Activated CD8-positive, alpha-beta T cell treated with anti-CD3 and anti-CD28 coated beads for 36 hours (primary cell): ENCODE measurements at places on chromosomes 4 and X. TPM values are rescaled to one million over a fixed set of nuclear protein-coding genes. Genes with fewer than 3 reads are reported as not detected.

DNA sequence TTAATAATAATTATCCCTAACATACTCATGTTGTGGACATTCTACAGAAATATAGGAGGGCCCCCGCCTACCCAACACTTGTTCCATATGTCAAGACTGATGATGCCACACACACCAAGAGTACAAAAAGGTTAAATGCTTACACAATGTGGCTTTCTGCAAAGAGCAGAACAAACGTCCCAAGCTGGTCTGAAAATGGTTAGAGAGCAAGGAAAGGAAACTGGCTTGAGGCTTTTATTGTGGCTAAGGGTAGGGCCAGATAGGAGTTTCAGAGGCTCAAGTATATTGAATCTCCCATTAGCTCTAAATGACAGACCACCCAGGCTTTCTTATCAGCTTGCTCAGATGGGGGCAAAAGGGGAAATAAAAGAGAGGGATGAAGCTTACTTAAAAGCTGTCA lies 134.1 kb upstream of the C1QTNF7 start:
- no peak for DNase-seq

DNA sequence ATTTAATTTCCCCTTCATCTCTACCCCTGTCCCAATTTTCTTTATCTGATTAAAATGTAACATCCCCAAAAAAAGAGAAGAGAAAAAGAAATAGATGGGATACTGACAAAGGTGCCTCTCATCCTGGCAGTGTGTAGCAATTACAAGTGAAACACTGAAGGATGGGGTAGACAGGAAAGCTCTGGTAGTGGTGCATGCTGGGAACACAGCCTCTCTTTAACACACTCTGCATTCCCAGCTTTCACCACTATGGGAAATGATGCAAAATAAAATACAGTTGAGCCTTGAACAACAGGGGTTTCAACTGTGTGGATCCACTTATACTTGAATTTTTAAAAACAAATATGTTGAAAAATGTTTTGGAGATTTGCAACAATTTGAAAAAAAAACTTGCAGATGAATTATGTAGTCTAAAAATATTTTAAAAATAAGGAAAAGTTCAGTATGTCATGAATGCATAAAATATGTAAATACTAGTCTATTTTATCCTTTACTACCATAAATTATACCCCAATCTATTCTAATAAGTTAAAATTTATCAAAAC lies 239.2 kb upstream of the DDX53 start:
- DNase-seq = no peak

Gene TFE3
- 19.5 TPM for total RNA-seq

DNA sequence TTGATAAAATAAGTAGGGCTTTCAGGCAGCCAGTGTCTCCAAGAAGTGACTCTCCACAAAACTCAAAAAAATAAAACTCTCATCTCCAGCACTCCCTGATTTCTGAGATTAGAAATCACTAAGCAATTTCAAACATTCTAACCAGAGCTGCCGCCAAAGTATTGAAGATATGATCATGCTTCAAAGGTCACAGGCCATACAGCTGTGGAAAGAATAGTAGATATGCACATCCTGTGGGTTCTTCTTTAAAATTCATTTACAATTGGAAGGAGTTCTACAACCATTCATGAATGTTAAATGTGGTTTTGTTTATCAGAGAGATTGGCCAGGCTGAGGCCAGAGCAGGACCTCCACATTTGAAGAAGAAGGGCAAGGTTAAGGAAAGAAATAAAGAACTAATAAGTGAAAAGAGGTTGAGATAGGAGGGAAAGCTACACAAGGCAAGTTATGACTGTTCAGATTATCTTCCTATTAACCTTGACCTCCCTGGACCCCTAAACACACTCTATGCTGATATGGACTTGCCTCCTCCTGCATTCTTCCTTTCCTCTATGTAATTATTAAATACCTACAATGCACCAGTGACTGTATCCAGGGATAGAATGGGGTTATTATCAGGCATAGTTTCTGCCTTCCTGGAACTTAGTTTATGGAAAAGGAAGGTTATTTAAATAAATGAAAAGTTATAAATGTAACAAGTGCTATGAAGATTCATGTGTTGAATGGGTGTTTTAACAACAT lies 56.4 kb downstream of the USP38 start:
- no peak for DNase-seq

- no peak for DNase-seq
Measured at GRCh38 chr4:89757154-89757719, 79.7 kb downstream of the SNCA start.

DNA sequence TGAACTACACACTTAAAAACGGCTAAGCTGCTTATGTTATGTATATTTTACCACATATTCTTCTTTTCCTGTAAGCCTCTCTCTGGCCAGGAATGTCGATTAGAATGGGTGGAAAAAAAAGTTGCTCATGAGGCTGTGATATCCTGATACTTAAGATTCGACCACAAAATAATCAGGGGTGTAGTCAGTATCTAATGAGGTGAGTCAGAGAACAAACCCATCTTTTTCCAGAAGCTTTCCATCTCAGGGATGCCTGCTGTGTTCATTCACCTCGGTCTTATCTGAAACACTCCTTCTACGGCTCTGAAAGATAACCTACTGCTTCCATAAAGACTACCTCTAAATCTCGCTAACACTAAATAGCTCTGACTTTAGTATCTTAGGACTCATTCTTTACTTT lies 142.7 kb upstream of the MAP3K15 start:
- DNase-seq = no peak

- no peak for DNase-seq
Measured at GRCh38 chr4:2266181-2266580, 4.3 kb upstream of the MXD4 start.

GRCh38 chrX:119501511-119502148 lies 33.4 kb downstream of the SLC25A5 start:
- no peak for DNase-seq

- no peak for DNase-seq
Measured at GRCh38 chr4:14877246-14878225, 124.7 kb upstream of the CPEB2 start.

- DNase-seq = no peak
Measured at GRCh38 chr4:144556636-144557035, 89.3 kb upstream of the HHIP start.

Gene TMEM154
- 17.5 TPM for total RNA-seq

GRCh38 chr4:111209706-111210105 lies 586.8 kb upstream of the PITX2 start:
- no peak for DNase-seq

DNA sequence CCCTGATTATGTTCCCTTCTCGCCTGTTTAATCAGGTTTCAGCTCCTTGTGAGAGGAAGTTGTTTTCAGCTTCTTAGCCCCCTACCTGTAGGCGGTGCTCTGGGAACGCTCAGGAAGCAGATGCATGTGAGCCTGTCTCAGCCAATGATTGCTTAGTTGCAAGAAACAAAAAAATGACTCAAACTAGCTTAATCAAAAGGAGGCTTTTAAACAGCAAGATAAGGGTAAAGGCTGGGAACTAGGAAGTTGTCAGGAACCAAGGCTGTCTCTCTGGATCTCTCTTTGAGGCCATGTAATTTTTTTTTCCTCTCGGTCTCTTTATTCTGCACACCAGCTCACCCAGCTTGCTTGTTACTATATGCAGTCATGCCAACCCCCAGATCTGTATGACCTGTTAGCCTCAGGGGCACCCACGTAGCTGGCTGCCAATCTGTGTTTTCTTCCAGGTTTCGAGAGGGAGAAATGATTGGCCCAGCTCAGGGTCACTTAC lies 109.1 kb downstream of the PTTG2 start:
- DNase-seq = peak; percentile 26

GRCh38 chr4:81030981-81031791 lies 678 bp downstream of the BMP3 start:
- peak; percentile 3 for DNase-seq

DNA sequence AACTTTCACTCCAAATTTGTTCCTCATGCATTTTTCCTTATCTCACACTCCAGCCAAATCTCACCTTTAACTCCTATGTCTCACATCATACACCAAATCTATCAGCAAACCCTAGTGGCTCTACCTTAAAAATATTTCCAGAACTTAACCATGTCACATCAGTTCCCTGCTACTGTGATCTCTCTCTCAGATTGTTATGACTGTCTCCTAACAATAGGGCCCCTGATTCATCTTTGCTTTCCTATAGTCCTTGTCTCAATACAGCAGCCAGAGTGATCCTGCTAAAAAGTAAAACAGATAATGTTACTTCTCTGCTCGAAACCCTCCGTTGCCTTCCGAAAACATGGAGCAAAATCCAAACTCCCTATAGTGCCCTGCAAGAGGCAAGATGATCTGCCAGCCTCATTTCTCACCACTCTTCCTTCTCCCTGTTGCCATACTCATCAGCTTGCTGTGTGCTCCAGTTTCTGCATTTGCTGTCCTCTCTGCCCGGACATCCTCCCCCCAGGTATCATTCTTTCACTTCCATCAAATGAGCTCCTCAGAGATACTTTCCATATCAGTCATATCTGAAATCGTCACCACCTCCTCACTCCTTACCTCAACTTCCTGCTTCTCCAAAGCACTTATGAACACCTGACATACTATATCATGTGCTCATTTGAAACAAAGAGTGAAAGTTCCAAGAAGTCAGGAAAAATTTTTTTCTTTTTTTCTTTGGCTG lies 293.4 kb upstream of the NR3C2 start:
- DNase-seq = peak; percentile 51

DNA sequence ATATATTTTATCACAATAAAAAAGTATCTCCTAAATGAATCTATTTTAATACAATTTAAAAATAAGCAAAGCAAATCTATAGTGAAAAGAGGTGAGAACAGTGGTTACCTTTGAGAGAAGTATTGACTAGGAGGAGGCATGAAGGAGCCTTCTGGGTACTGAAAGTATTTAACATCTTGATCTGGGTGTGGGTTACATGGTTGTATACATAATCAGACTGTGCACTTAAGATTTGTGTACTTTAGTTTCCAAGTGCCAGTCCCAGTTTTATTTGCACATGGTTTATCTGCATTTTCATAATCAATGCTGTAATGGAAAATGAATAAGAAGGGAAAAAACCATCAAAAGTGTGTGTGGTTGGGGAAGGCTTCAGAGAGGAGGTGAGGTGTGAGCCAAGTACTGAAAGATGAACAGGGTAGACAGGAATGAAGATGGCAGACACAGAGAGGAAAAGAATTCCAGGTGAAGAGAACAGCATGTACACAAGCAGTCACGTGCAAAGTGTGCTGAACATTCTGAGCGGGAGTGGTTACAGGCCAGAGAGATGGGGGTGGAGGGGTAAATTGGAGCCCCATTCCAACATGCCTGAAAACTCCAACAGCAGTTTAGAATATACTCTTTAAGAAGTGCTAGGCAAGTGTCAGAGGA lies 14.6 kb downstream of the MAP7D2 start:
- no peak for DNase-seq

DNA sequence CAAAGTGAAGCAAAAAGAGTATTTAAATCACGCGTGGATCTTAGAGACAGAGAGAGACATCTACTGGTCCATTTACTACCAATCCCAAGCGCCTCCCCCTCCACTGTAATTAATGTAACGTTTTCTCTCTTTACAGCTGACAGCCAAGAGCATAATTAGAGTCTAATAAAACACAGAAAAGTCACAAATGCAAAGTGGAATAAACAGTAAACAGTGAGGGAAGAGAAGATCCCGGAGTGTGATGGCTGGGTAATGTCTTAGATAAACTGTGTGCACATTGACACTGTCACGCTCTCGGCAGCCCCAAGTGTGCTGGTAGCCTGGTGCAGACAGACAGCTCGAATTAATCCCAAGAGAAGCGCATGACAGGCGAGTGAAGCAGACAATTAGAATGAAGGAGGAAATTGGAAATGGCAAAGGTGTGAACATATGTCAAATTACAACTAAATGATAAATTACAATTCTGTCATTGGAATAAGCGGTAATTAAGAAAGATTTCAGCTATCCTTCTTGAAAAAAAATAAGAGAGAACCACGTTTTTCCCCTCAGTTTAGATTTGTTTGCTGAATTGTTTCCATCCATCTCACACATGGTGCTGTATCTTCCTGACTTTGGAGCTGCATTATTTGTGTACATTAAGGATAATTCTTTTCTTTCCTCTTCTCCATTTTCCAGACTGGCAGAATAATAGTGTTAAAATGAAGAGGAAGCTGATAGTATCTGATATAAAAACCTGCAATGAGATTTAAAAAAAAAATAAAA lies 100.1 kb downstream of the CXXC4 start:
- DNase-seq = no peak

DNA sequence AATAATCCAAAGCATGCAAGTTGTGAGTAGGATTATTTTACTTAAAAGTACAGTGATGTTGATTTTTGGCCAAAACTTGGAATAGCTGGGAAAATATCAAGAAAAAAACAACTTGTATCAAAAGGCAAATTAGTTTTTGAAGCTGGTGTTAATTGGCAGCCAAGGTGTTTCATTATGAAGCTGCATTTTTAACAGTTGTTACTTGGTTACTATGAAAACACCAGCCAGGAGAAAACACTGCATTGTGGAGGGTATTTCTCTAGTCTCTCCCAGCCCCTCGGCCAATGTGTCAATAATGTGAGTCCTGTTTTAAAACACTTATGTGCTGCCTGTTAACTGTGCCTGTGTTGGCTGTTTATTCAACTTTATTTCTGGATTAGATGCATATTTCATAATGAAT lies 733.4 kb downstream of the ADGRL3 start:
- no peak for DNase-seq

Gene CXCL3
- total RNA-seq = not detected

DNA sequence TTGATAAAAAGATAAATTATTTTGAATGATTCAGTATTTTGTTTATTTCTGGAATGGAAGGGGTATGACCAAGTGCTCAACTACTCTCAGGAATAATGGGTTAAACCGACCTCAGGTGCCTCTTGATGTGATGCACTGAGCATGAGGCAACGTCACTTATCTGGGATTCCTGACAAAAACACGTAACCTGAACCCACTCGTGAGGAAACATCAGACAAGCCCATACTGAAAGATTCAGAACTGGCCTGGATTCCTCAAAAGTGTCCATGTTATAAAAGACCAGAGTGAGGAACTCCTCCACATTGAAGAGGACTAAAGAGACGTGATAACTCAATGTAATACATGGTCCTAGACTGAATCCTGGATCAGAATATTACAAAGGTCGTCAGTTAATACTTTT lies 144.0 kb downstream of the FNIP2 start:
- no peak for DNase-seq

DNA sequence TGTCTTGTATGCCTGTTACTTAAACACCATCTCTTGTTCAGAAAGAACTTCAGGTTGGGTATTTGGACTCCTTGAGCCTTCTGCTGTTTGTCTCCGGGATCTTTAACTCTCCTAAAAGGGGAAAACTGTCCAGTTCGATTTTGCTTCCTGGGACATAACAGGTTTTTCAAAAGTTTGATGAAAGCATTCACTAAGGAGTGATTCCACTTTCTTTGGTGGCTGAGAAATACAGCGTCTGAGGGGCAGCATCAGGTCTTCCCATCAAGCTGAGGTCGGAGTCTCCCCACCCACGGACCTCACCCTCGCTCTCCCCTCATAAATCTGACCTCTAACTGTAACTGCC lies 1.4 kb downstream of the AFAP1 start:
- peak; percentile 42 for DNase-seq

GRCh38 chr4:95651891-95652290 lies 103.1 kb upstream of the UNC5C start:
- DNase-seq = no peak

Gene RASGEF1B
- 6.1 TPM for total RNA-seq
